CD8-positive, alpha-beta T cell (primary cell): ENCODE measurements at places on chromosomes 1 and 21.

- DNase-seq: peak; percentile 16
These were observed 361.5 kb upstream of the ZP4 start for GRCh38 chr1:238252033-238252802.

GRCh38 chr1:162191396-162192305 is 122.2 kb downstream of the NOS1AP start:
- no peak for DNase-seq

DNA sequence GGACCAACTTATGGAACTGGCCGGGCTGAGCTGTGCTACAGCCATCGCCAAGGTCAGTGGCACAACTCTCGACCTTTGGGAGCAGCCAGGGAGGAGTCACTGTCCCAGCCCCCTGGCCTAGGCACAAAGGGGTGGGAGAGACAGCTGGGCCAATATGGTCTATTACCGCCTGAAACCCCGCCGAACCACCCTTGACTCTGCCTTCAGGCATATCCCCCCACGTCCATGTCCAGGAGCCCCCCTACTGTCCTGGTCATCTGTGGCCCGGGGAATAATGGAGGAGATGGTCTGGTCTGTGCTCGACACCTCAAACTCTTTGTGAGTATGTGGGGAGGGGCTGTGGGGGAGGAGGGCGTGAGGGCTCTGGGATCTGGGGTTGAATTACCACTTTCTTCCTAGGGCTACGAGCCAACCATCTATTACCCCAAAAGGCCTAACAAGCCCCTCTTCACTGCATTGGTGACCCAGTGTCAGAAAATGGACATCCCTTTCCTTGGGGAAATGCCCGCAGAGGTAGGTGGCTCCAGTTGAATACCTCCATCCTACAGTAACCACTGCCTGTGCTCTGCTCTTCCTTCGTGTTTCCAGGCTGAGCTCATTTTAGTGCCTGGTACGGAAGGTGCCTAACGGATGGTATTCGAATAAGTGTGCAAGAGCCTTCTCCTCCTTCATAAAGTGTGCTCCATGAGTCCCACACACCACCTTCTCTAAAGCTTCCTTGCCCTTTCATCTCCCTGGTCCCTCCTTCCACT is 758 bp downstream of the NAXE start:
- no peak for DNase-seq

DNA sequence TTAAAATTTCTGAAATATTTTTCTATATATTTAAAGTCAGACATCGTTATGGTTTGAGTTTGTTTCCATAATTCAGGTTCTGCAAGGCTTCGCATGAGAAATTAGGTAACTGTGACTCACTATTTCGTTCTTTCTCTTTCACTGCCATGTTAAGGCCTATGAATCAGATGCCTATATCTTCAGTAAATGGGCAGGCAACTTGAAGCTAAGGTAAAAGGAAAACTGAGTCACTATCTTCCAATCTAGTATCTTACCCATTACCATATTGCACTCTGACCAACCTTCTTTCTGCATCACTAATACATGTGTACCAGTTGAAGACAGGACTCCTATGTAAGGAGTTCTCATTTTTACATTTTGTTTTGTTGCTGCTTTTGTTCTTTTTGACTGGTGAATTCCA is 37.8 kb downstream of the PYHIN1 start:
- no peak for DNase-seq

DNA sequence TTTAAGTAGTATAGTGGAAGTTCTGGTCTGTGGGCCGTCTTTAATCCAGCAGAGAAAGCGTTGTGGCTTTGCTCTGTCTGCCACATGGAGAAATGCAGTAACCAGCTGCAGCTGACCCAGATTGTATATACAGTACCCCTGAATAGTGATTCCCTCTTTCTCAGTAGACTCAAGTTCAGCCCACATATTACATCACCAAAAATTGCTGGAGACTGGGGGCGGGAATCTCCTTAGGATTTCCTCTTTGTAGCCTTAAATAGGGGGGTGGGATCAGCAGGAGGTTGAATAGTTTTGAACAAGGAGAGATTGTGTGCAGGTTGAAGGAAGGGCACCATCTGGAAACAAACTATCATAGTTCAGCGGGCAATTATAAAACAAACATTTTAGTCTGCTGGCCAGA is at the start of gene ANGPTL1:
Gene ANGPTL1 (minus strand): TSS at position 134 of the 400 bp plus-strand sequence. CDS start 5,301 bp downstream, outside the sequence.
- no peak for DNase-seq

GRCh38 chr1:19436716-19437476 is 48.4 kb downstream of the CAPZB start:
- DNase-seq: no peak

DNA sequence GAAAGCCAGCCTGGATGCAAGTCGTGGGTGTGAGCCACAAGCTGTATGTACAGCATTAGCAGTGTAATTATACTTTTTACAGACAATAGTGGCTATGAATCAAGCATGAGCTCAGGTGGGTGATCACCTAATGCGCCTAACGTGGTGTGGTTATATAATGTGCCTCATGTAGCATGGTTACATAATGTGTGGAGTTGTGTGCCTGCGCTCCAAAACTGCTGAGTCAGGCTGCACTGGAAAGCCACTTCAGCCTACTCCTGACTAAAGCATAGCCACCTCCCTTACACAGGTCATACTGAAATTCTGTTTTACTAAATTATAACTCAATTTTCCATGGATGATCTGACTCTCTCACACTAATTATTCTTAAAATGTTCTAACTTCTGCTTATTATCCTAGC is 69.8 kb downstream of the KCNT2 start:
- no peak for DNase-seq

DNA sequence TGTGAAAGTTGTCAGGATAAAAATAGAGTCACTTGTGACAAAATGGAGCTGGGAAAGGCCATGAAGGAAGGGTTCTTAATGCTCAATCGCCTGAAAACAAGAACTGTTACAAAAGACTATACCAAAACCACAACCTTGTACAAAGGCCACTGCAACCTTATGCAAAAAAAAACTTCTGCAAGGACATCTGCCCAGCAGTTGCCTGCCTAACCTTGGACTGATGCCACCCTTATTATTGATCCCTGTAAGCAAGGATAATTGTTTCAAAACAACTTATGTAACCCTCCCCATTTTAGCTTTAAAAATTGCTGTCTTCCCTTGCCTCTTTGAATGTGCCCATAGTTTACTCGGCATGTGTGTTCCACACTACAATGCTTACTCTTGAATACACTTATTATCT is 5.7 kb downstream of the ALG14 start:
- no peak for DNase-seq

GRCh38 chr1:54546651-54547401 is 1.2 kb upstream of the ACOT11 start:
- DNase-seq: no peak

DNA sequence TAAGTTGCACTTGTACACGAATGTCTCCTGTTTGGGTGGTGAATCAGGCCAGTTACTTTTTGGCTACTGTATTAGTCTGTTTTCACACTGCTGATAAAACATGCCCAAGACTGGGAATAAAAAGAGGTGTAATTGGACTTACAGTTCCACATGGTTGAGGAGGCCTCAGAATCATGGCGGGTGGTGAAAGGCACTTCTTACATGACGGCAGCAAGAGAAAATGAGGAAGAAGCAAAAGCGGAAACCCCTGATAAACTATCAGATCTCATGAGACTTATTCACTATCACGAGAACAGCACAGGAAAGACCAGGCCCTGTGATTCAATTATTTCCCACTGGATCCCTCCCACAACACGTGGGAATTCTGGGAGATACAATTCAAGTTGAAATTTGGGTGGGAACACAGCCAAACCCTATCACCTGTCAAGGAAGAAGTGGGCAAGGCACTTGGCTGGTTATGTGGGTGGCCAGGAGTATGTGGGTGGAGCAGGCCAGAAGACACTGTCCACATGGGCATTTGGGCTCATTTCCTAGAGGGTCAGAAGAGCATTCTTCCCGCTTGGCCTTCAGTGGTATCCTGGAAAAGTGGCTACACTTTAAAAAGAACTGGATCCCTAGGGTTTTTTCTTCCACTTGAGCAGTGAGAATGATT is 228.8 kb downstream of the HHAT start:
- no peak for DNase-seq

DNA sequence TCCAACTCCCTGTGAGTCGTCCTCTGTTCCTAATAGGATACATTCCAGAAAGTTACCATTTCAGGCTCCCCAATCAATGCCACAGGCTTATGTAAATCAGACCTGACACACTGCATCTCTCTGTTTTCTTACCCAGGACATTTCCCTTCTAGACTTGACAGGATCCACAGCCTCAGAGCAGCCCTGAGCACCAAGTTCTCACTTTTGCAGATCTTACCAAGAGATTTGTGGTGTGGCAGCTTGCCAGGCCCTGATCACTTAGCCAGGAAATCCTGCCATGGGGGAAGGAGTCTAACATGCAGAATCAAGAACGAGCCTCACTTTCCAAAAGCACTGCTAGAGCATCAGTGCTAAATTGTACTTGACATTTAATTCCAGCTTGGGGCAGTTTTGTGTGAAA is 202.9 kb downstream of the TBX15 start:
- no peak for DNase-seq

- no peak for DNase-seq
These were observed 11.0 kb downstream of the NHLH2 start for GRCh38 chr1:115829947-115830346.

GRCh38 chr1:89454845-89455521 is 69.6 kb upstream of the LRRC8B start:
- DNase-seq: peak; percentile 58

DNA sequence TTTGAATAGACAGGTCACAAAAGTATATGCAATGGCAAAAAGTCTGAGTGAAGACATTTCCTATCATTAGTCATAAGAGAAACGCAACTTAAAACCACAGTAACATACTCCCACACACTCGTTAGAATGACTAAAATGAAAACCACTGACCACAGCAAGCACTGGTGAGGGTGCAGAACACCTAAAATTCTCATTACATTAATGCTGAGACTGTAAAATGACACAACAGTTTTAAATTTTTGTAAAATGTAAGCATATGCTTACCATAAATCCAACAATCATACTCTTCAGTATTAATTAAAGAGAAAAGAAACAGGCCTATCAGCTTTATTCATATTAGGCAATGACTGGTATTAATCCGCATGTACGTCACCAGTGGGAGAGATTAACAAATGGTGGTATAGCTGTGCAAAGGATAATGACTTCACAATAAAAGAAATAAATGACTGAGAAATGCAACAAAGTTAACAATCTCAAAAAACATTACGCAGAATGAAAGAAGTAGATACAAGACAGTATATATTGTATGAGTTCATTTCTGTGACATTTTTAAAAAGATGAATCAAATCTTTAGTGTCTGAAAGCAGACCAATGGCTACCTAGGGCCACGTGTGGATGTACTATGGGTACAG is 253.5 kb downstream of the AKT3 start:
- DNase-seq: no peak

DNA sequence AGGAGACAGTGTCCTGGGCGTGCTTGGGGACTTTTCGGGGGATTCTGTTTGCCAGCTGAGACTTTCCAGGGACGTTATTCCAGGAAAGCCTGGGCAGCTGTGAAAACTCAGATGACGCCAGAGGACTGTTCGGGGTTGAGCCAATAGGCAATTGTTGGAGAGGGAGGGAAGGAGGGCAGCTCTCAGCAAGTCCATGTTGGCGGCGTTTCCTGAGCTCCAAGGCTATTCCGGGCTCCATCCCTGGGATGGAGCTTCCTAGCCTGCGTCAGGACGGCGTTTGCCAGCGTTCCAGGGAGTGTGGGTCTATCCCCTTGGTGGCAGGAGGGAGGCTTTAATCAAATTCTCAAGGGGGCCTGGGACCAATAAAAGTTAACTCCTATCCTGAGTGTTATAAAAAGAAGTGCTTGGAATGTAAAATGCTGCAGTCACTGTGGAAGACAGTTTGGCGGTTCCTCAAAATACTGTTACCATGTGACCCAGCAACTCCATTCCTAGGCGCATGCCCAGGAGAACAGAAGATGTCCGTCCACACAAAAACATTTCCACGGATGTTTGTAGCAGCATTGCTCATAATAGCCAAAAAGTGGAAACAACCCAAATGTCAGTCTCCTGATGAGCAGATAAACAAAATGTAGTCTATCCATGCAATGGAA is 15.2 kb downstream of the SLC27A3 start:
- DNase-seq: no peak

DNA sequence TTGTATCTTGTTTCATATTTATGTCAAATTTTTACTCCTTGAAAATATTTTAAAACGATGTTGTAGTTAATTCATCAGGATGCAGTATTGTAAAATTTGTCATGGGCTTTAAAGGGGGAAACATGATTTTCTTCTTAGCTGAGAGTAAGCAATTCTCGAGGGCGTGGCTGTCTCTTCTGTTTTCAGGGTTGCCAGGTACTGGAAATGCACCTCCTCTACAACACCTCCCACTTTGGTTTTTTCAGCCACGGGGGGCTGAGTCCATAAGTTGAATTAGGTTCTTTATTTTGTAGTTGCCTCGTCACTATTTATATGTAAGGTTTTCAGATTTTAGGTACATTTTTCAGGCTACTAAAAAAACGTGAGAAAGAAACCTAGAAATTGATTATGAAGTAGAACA is 64.0 kb downstream of the PRDM2 start:
- no peak for DNase-seq

DNA sequence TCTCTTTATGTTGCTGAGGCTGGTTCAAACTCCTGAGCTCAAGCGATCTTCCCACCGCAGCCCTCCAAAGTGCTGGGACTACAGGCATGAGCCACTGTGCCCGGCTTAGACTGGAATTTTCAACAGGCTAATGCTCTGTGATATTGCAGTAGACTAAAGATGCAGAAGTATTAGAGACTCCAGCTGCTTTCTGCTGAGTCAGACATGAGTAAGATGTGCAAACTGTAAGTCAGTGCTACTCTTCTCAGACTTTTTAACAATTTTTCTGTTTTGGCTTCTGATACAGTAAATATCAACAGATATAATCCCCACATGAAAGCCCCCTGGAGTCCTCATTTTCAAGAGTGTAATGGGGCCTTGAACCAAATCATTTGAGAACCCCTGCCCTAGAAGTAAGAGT is 29.3 kb upstream of the NLRP3 start:
- no peak for DNase-seq

DNA sequence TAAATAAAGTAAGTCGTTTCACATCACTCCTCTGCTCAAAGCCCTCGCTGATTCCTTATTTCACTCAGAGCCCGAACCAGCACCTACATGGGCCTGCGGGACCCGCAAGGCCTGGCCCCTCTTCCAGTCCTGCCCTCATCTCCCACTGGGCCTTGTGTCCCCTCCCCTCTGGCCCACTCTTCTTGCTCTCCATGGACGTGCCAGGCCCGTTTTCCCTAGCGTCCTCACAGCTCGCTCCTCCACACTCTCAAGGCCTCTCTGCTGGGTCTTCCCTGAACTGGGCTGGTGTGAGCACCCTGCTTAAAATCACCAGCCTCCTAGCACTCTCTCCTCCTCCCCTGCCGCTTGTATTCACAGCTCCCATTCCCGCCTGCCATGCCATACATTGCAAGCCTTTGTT is 237.9 kb downstream of the FOXD2 start:
- no peak for DNase-seq

DNA sequence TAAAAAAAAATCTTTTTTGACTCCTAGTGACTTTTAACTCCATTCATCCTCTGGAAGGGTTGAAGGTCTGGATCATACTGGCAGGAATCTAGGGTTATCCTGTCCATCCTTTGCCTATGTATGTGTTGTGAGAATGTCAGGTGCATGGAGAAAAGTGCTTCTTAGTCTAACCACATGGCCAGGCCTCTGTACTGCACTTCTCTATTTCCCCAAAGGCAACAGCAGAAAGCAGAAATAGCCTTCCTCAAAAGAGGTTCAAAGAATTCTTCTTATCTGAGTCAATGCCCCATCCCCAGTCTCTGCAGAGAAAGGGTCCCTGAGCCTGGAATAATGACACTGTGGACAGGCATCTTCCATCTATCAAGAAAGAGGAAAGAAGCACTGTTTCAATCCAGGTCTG is 85.7 kb upstream of the CD34 start:
- no peak for DNase-seq

- DNase-seq: no peak
These were observed 439.0 kb upstream of the USP24 start for GRCh38 chr1:55654171-55654570.

GRCh38 chr1:22282364-22282995 is 139.6 kb upstream of the WNT4 start:
- no peak for DNase-seq
